Left ventricle myocardium inferior (tissue), 1 donor: ENCODE measurements at places on chromosomes 7 and 10. TPM values are rescaled to one million over a fixed set of nuclear protein-coding genes. Genes with fewer than 3 reads are reported as not detected.

- no peaks in the 10 kb centered on the region for H3K4me1 ChIP-seq
- H3K27me3 ChIP-seq = peaks cover 7% of the 10 kb centered on the region
- no peak overlapping the region for H3K27ac ChIP-seq
Observed at GRCh38 chr10:2111965-2112364, 374.6 kb upstream of the ADARB2 start.

GRCh38 chr7:27314111-27314510, 71.5 kb downstream of the EVX1 start:
- no peak overlapping the region for H3K27ac ChIP-seq
- no peak for DNase-seq
- no peaks in the 10 kb centered on the region for H3K4me1 ChIP-seq
- no peaks in the 10 kb centered on the region for H3K36me3 ChIP-seq

DNA sequence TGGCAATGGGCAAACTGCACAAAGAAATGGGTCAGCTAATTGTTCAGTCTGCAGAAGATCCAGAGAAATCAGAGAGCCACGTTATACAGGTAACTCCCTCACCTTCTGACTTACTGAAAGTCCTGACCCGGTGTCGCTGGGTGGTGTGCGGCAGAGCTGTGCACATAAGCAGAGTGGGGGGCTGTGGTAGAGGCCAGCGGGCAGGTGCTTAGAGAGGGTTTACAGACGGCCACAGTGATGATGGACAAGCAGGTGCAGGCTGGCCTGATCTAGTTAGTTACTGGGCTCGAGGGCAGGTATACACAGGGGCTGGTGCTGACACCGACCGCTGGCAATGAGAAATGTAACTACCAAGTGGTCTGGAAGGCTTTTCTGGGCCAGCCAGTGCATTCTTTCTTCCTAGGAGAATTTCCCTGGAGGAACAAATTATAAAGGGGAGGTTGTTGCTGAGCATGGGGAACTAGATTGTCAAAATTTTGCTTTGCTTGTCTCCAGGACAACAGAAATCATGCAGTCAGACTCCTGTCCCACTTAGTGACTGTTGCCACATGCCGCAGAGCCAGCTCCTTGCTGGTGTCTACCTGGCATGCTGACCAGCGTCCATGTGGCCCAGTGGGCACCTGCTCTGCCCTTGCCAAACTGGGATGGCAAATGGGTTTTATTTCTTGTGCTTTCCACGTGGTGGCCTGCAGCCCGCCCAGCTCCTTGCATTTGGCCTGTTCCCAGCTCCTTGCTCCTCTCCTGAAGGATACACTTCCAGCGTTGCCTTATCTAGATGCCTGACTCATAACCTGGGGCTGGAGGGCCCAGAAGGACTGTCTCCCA, 28.8 kb downstream of the DENND10 start:
- peaks cover 22% of the 10 kb centered on the region for H3K4me1 ChIP-seq
- H3K27ac ChIP-seq = no peak overlapping the region
- DNase-seq = no peak
- peaks cover 50% of the 10 kb centered on the region for H3K36me3 ChIP-seq
- H3K27me3 ChIP-seq = no peaks in the 10 kb centered on the region
- no peak overlapping the region for H3K4me3 ChIP-seq

NAT16 gene
- not detected for total RNA-seq

DNA sequence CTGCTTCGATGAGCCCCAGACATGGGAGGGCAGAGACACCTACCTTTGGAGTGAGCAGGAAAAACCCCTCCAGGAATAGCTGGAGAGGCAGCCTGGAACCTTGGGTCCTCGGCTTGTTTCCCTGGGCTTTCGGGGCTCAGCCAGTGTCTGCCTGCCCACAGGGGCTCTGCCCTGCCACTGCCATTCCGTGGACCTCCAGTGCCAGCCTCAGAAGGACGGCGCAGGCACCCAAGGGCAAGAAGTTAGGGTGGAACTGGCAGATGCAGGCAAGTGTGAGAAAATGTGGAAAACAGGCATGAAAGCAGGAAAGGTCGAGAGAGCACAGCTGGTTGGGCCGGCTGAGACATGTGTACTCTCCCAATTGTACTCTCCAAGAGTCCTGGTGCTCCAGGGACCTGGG, 281.5 kb downstream of the GRID1 start:
- no peak overlapping the region for H3K4me3 ChIP-seq
- H3K4me1 ChIP-seq = no peaks in the 10 kb centered on the region
- no peak for DNase-seq
- no peaks in the 10 kb centered on the region for H3K36me3 ChIP-seq
- H3K27me3 ChIP-seq = peaks cover 59% of the 10 kb centered on the region

CPED1 gene
- total RNA-seq = 33.8 TPM

DNA sequence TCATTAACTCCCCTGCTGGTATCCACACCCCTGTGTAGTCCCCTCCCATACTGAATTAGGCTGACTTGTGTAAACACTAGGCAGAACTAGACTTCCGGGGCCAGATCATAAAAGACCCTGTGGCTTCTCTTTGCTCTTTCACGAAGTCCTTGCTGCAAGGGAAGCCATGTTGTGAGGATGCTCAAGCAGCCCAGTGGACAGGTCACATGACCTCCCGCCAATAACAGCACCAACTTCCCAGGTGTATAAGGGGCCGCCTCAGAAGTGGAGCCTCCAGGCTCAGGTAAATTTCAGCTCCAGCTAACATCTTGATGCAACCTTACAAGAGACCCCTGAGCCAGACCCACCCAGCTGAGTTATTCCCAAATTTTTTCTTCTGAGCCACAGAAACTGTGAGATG, 11.3 kb upstream of the FOXK1 start:
- no peak overlapping the region for H3K27ac ChIP-seq
- H3K4me3 ChIP-seq = no peak overlapping the region
- DNase-seq = no peak
